GM10248 (cell line): ENCODE measurements at places on chromosomes 5 and 9.

- no peak for DNase-seq
Observed at GRCh38 chr9:115944166-115944948, 209.2 kb upstream of the PAPPA start.

GRCh38 chr5:158142156-158142555 is 283.2 kb upstream of the CLINT1 start:
- DNase-seq: no peak

DNA sequence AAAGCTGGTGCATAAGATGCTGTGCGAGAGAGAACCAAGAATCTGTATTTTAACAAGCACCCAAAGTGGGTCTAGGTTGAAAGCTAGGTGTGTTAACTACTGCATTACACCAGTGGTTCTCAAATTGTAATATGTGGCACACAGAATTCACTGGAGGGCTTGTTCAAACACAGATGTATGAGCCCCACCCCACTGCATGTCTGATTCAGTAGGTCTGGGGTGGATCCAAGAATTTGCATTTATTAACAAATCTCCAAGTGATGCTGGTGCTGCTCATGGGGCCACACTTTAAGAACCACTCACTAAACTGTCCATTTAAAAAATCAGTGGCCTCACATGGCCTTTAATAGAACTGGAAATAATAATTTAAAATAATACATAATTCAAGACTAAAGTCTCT is 40.4 kb downstream of the LPAR1 start:
- DNase-seq: no peak

DNA sequence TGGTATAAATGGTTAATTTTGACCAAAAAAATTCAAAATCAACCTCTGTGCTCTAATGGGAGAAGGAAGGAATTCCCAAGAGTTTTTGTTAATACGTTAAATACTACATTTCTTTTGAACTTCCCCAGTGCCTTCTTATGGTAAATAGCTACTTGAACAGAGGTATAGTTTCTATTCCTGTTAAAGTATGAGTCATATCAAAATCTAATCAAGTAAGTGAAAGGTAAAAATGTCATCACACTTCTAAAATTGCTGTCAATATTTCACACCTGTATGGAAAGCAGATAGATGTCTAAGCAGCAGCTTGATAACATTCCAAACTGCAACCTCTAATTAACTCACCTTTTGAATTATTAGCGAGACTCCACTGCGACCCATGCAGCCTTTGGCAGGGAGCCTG is 214.1 kb upstream of the MEF2C start:
- peak; percentile 29 for DNase-seq

- DNase-seq: no peak
Observed at GRCh38 chr9:69585571-69585970, 86.6 kb downstream of the APBA1 start.

DNA sequence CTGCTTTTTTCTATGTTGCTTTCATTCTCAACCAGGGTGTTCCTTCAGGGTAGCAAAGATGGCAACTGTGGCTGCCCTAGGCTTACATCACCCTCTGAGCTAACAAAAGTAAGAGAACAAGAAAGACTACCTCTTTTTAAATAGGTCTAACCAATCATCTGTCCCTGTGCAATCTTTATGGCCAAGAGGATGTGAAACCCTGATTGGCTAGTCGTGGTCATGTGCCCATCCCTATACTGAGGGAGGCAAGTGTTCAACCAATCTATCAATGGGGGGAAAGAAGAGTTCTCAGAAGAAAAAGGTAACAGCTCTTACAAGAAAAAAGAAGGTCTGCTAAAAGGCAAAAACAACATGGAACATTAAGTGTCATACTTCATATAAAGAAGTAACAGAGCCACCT is 11.7 kb upstream of the SNCAIP start:
- DNase-seq: no peak

- no peak for DNase-seq
Observed at GRCh38 chr9:286071-286740, 71.5 kb downstream of the DOCK8 start.

DNA sequence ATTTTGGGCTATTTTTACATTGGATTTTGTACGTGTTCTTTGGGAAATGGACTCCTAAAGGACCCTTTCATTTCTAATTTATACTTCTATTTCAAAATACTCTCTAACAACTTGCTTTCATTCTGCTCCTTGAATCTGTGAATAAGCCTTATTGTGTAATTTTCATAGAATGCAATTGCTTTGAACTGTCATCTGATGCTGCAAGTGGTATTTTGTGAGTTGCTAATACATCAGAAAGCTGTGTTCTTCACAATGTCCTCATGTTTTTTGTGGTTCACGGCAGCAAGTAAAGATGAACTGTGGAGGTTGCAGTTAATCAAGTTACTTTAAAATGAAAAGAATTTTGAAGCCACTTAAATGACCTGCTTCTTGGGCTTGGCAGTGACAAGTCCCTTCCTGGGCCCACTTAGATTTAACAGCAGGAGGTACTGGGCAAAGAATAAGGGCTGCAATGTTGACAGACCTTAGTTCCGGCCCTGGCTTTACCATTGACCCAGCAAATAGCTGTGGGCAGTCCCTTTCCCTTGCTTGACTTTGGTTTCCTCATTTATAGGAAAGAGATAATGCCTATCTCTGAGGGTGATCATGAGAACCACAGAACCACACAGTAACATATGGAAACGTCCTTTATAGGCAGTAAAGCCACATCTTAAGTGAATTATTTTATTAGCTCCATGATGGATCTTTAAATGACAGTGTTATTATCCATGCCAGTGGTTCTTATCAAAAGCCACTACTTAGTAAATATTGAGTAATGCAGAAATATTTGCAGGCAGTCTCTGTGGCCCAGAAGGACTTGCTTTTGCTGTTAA is 54.8 kb downstream of the IQGAP2 start:
- DNase-seq: no peak

DNA sequence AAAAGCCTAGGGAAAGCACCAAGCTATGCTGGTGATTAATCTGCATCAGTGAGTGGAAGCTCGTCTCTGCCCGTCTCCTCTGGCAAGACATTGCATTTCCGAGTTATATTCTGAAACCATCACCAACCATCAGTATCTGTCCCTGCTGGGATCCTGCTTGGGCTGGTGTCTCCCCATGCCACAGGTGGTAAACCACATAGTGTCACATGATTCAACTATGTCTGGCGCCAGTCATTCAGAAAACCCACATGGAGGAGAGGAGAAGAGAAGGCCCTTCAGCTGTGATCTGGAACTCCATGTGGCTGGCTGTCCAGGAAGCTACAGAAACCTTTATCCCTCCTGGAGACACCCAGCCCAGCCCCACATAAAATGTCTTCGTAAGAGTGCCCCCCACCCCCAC is 4.8 kb downstream of the IL9 start:
- no peak for DNase-seq

DNA sequence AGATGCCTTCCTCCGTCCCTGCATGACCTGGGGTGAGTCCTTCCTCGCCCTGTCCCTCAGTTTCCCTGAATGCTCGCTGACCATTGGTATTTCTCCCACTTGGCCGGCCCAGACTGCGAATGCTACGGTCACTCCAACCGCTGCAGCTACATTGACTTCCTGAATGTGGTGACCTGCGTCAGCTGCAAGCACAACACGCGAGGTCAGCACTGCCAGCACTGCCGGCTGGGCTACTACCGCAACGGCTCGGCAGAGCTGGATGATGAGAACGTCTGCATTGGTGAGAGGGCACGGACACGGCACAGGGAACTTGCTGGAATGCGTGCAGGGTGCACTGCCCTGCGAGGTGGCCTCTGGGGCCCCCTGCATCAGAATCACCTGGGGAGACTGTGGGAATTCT is 77.1 kb downstream of the NTNG2 start:
- DNase-seq: no peak

DNA sequence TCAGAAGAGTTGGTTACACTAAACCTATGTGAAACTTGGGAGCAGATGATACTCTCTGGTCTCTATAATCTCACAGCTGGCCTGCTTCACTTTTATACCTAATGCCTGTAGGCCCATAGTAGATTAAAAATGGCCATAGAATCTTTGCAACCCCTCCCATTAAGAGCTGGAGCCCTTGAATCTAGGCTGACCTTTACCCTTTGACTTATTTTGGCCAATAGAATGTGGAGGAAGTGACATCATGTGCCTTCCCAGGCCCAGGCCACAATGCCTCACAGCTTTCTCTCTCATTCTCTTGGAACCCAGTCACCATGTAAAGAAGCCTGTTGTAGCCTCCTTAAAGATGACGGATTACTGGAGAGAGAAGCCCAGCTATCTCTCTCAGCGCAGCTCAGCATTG is 251.0 kb downstream of the NR3C1 start:
- DNase-seq: no peak

DNA sequence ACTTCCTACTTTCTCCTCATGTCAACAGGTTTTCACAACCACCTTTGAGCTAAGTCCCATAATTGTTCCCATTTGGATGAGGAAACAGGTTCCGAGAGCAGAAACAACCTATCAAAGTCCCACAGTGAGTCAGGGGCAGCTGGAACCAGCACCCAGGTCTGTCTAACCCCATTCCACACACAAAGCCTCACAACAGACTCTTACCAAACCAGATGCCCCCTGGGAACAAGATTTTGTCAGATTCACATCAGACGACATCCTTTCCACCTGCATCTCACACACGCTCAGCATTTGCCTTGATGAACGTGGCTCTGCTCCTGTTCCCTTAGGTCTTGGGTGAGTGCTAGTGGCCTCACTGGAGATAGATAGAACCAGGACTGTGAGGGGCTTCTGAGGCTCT is 17.0 kb downstream of the SWI5 start:
- DNase-seq: no peak

DNA sequence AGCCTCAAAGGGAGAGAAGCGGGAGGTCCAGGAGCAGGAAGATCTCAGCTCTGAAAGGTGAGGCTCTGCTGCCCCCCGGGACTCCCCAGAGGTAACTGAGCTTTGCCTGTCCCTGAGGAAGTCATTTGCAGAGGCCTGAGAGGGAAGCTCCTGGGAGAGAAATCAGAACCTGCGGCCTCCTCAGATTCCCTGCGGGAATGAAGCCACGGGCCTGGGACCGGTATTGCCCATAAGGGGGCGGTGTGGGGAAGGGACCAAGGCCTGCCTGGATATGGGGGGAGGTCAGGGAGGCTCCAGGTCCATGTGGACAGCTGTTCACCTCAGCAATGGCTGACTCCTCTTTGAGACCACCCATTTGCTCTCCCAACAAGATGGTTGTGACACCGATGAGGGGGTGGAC is 1.3 kb downstream of the SPATA31E1 start:
- no peak for DNase-seq

GRCh38 chr5:40988746-40989510 is 79.6 kb downstream of the C7 start:
- no peak for DNase-seq

- DNase-seq: no peak
Observed at GRCh38 chr5:96175090-96175489, 213.4 kb upstream of the ELL2 start.

- DNase-seq: no peak
Observed at GRCh38 chr9:100222674-100223073, 123.6 kb downstream of the INVS start.

DNA sequence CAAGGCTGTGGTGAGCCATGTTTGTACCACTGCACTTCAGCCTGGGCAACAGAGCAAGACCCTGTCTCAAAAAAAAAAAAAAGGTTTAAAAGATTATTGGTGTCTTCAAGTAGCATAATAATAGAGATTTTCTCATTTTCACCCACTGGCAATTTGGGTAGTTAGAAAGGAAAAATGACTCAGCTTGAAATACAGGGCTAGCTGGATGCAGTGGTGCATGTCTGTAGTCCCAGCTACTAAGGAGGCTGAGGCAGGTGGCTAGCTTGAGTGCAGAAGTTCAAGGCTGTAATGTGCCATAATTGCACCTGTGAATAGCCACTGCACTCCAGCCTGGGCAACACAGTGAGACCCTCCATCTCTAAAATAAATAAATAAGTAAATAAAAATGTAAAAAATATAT is 111.1 kb downstream of the ARRDC3 start:
- DNase-seq: peak; percentile 21

DNA sequence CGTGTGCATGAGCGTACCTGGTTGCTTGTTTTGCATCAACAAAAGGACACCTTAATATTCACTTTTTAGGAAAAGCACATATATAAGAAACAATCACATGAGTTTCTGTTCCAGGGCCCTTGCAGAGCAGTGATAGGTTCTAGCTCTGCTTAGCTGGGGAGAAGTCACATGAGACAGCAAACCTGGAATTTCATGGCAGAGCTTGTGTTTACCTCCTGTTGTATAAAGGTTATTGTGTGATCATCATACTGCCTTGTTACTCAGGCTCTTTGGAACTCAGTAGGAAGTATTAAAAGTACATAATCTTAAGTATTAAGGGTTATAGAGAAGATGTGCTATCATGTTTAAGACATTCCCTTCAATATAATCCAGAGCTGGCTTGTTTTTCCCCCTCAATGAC is 18.0 kb upstream of the VLDLR start:
- no peak for DNase-seq

DNA sequence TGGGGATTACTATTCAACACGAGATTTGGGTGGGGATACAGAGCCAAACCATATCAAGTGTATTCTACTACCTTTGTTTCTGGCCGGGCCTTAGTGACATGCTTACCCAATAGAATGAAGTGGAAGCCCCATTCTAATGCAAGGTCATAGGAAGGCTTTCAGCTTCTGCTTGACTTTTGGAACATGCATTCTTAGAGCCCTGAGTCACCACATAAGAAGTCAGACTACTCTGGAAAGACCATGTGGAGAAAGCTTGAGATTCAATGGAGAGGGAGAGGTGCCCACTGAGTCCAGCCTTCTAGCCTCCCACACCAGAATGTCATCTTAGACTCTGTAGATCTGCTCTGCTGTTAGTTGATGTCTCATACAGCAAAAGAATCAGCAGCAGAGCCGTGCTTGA is 155.7 kb upstream of the FBN2 start:
- DNase-seq: no peak

DNA sequence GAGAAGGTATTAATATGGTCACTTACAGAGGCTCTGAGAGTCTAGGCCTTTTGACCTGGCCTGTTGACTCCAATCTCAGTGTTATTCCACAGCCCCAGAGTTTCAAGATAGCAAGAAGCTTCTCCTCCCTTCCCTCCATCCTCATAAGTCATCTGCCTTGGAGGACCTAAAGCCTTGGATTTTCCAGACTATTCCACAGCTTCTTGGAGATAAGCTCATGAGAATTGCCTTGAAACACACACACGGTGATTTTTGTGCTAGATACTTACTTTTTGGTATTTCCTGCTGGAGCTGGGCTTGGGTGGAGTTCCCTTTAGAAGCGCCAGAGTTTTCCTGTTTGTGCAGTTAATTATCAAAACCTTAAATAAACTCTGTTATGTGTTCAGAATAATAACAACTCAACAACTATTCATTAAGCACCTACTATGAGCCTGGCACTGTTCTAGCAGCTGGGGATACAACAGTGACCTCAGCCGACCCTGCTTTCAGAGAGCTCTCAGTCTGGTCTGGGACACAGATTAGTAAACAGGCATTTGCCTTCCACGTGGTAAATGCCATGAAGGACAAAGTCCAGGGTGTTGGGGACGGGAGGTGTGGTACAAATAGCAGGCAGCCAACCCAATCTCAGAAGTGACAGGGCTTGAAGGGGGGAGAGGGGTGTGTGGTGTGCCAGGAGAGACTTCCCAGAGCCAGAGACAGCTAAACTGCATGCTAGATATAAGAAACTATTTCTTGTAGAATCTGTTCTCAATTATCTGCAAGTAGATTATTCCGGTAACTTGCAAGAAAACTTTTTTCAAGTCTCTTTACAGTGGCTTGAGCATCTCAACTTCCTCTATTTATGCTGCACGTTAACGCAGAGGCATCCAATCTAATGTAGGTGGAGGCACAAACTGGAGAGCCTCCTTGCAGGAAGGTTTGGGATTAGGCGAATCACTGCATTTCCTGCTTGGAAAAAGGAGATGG is 55.9 kb upstream of the KLF9 start:
- no peak for DNase-seq
